Gastrocnemius medialis (tissue), 4 donors: ENCODE measurements at places on chromosomes 1 and 21. TPM values are rescaled to one million over a fixed set of nuclear protein-coding genes. Genes with fewer than 3 reads are reported as not detected.

The HIVEP3 gene
- total RNA-seq: 1.8 TPM

DNA sequence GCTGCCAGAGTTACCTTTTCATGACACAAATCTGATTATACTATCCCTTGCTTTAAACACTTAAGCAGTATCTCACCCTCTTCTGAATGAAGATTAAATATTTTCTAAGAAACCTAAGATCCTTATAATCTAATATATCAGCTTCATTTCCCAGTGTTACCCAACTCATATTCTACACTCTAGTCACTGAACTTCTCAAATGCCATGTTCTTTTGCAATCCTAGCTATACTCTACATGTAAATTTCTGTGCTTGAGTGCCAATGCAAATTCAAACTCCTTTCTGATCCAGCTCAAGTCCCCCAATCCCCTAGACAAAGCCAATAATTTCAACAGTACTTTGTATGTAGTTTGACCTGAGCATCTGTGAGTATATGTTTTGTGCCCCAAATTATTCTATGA is 293.9 kb downstream of the SDCCAG8 start:
- H3K36me3 ChIP-seq: no peaks in the 10 kb centered on the region
- no peak for DNase-seq
- H3K4me3 ChIP-seq: no peak overlapping the region

The B3GALT2 gene
- not detected for total RNA-seq

DNA sequence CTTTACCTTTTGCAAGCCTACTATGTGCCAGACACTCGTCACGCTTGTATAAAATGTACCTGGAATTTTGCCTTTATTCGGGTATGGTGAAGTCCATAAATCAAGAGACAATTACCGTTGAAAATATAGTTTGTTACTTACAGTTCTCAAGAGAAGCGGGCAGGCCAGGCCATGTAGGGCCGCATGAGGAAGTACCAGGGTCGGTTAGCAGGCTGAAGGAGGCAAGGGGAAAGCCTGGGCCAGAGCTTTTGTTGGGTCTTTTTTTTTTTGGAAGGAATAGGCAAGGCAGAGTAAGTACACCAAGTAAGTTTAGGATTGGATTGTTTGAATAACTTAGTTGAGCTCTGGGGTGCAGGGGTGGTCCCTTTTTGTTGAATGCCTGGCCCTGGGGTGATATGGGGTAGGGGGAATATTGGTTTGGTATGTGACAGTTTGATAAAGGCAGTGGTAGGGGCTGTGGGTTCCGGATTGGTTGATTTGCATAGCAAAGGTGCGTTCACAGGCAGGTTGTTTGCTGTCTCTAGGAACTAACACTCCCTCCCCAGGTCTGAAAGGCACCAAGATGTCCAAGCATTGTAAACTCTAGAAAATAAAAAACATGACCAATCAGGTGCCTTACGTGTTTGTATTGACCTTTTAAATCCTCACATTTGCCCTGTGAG is 80.7 kb downstream of the KAZN start:
- no peak overlapping the region for H3K4me3 ChIP-seq
- H3K36me3 ChIP-seq: no peaks in the 10 kb centered on the region
- DNase-seq: no peak
- H3K27ac ChIP-seq: no peak overlapping the region
- no peaks in the 10 kb centered on the region for H3K4me1 ChIP-seq

DNA sequence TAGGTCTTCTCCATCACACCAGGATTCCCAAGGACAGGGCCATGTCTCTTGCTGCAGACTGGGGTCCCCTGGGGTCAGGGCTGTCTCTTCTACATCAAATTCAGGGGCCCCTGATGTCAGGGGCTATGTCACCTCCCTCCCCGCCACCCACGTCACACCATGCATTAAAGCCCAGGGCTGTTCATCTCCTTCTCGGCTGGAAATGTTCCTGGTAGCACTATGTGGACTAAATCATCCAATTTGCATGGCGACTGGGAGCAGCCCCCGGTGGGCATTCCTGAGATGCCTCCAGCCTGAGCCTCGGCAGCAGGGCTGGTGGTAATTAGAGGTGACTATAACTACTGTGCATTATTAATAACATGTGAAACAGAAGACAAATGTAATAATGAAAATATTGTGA is 151.7 kb upstream of the HMGB4 start:
- DNase-seq: no peak
- no peaks in the 10 kb centered on the region for H3K36me3 ChIP-seq
- H3K27ac ChIP-seq: no peak overlapping the region
- no peak overlapping the region for H3K4me3 ChIP-seq
- H3K27me3 ChIP-seq: no peaks in the 10 kb centered on the region
